ENCODE measurements at places on chromosomes 2 and 18.

DNA sequence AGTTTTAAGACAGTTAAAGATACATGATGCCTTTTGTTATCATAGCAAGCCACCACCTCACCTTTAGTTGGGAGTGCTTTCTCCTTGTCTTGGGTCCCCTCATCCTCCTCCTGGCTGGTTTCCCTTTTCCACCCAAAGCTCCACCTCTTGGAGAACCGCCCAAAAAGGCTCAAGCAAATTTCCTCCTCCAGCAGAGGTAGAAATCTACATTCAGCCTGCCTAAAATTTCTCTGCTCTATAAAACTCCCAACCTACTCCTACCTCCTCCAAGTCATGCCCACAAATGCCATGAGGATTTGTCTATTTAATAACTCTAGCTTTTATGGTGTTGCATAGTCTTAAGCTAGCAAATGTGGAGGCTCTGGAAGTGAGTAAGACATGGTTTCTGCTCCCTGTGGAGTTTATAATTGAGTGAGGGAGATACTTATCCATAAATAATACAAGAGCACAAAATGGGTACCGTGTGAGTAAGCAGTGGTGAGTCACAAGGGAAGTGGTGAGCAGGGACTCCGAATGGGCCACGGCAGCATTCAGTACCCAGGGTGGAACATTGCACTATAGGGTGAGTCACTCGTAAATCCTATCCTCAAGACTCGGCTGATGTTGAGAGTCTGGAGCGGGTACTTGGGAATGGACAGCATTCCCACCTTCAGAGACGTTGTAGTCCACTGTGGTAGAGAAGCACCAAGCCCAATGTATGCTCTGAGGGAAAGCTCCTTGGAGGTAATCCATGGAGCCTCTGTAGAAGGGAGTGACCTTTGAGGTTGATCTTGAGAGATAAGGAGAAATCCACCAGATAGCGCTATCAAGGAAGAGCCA is 146.3 kb downstream of the RTN4 start:
- peak; percentile 9 for DNase-seq

- no peak for DNase-seq
These were observed 87.7 kb upstream of the CXCR4 start for GRCh38 chr2:136205615-136206014.

GRCh38 chr2:207984765-207985480 is 40.4 kb downstream of the PLEKHM3 start:
- DNase-seq = no peak

DNA sequence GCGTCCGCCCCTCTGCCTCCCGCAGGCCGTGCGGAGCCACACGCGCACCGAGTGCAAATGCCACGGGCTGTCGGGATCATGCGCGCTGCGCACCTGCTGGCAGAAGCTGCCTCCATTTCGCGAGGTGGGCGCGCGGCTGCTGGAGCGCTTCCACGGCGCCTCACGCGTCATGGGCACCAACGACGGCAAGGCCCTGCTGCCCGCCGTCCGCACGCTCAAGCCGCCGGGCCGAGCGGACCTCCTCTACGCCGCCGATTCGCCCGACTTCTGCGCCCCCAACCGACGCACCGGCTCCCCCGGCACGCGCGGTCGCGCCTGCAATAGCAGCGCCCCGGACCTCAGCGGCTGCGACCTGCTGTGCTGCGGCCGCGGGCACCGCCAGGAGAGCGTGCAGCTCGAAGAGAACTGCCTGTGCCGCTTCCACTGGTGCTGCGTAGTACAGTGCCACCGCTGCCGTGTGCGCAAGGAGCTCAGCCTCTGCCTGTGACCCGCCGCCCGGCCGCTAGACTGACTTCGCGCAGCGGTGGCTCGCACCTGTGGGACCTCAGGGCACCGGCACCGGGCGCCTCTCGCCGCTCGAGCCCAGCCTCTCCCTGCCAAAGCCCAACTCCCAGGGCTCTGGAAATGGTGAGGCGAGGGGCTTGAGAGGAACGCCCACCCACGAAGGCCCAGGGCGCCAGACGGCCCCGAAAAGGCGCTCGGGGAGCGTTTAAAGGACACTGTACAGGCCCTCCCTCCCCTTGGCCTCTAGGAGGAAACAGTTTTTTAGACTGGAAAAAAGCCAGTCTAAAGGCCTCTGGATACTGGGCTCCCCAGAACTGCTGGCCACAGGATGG is 7.1 kb upstream of the WNT10A start:
- no peak for DNase-seq

GRCh38 chr2:75033516-75033915 is 75.1 kb downstream of the POLE4 start:
- no peak for DNase-seq

GRCh38 chr2:177984749-177985148 is 87.8 kb downstream of the PDE11A start:
- DNase-seq = no peak

GRCh38 chr2:134773759-134774742 is 55.3 kb upstream of the TMEM163 start:
- no peak for DNase-seq

DNA sequence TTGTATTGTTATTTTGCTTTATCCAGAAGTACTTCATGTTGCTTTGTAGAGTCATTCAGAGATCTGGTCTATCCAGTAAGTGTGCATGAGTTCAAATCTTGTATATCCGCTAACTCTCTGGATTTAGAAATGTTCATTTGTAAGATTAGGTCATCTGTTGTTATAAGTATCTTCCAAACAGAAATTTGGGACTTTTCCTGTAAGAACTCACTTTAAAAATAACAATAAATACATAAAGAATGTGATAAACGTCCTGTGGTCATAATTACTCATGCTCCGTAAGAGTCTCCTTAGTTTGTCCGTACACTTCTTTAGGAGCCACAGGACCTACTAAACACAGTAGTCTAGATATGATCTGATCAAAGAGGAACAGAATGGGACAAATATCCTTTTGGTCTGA is 699.9 kb upstream of the SLC8A1 start:
- no peak for DNase-seq

- no peak for DNase-seq
These were observed 41.7 kb upstream of the MALL start for GRCh38 chr2:110157153-110157793.

GRCh38 chr2:25268139-25268538 is 73.6 kb downstream of the DNMT3A start:
- DNase-seq = no peak

DNA sequence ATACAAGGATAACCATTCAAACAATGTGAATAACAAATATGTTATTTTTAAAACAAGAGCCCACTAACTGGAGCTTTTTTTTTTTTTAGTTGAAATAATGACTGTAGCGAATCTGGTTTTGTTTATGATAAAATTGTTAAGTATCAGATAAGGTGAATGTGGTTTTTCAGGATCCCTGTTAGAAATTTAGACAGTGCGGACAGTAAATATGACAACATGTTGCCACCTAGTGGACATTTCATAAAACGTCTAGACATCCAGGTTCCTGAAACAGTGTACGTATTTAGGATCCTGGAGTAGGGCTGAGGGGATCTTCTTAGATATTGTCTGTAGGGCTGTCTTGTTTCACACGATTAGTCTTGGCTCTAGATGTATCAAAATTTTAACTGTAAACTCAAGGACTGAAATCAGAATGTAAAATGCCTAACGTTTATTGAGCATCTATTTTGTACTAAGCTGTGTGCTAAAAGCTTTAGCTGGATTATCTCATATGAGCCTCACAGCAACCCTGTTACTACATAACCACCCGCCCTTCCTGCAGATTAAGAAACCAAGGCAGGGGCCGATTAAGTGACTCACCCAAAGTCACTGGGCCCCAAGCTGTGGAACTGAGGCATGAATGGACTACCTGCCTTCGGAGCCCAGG is 23.9 kb upstream of the CCDC68 start:
- DNase-seq = no peak

- DNase-seq = no peak
These were observed 24.0 kb downstream of the ZNF385B start for GRCh38 chr2:179837408-179837807.

DNA sequence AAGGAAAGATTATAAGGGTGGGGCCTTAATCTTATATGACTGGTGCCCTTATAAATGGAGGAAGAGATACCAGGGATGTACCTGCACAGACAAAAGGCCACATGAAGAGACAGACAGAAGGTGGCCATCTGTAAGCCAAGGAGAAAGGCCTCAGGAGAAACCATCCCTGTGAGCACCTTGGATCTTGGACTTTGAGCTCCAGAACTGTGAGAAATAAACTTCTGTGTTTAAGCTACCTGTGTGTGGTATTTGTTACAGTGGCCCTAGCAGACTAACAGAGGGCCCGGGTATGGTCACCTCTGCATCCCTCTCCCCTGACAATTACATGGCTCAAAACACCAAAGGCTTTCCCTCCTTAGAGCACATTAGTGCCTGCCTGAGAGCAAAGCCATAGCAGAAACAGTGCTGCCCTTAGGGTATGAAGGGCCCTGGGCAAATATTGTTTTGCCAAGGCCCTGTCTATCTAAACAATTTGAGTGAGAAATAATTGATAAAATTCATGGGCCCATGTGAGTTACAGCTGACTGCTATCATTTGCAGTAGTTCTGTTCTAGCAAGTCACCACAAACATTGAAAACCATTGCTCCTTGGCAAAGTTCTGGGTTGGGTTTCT is 109.3 kb upstream of the MYCN start:
- no peak for DNase-seq

DNA sequence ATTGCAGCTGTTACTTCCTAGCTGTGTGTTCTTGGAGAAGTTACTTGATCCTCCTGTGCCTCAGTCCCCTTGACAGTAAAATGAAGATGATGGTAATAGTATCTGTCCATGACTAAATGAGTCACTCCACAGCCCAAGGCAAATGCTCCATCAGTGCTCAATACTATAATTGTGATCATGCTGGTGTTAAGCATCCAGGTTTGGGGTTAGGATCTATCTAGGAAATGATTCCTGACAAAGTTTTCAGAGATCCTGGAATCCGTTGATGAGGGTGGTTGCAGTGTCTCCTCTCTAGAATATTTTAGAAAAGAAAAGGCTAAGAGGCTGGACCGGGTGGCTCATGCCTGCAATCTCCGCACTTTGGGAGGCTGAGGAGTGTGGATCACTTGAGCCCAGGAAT is 2.7 kb upstream of the PRELID3A start:
- no peak for DNase-seq

DNA sequence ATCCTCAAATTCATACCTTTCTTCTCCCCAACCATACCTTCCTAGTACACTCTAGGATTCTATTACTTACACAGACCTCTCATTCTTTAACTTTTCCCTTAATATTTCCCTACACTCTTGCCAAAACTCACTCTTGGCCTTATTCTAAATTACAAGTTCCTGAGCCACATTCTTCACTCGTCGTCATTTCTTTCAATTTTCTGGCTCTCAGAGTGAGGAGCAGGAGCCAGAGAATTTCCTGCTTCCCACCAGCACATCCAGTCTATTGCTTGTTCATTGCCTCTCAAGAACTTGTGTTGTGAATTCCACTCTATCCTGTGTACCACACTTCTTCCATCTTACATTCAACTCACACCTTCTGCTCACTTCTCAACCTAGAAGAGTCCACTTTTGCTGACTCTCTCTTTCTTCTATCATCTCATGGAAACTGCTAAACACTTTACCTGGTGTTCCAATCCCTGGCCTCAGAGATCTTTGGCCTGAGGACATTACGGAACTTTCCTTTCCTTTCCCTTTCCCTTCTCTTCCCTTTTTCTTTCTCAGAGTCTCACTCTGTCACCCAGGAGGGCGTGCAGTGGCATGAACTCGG is 171.6 kb downstream of the PLCL1 start:
- no peak for DNase-seq

- no peak for DNase-seq
These were observed 127.7 kb downstream of the RHBDD1 start for GRCh38 chr2:226963528-226963927.

GRCh38 chr18:23337599-23338444 is 115.3 kb upstream of the RIOK3 start:
- no peak for DNase-seq

- no peak for DNase-seq
These were observed 42.3 kb upstream of the IGFBP5 start for GRCh38 chr2:216737676-216738075.

DNA sequence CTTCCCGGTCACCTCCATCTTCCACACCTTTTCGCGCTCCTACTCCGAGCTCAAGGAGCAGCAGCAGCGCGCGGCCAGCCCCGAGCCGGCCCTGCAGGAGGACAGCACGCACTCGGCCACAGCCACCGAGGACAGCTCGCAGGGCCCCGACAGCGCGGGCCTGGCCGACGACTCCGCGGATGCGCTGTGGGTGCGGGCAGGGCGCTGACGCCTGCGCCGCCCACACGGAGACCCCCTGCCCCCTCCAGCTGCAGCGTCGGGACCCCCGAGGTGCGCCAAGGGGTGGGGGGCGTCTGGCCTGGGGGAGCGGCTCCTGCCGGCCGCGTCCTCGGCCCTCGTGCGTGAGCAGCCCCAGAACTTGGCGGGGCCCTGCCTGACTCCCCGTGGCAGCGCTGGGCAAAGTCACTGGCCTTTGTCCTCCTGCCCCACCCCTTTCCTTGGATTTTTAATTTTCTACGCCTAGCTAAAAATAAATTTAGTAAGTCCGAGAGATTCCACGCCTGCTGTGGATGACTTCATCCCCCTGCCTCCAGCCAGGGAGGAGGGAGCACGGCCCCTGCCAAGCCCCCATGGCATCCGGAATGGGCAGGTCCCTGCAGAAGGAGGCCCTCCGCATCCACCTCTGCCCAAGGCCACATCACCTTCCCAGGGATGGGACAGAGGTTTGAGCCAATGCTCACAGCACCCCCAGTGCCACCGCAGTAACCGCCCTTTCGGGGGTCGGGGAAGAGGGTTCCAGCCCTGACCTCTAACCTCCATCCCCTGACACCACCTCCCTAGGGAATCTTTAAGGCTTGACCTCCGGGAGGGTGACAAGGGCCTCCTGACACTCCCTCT is 51.6 kb downstream of the SLC66A2 start:
- DNase-seq = no peak

DNA sequence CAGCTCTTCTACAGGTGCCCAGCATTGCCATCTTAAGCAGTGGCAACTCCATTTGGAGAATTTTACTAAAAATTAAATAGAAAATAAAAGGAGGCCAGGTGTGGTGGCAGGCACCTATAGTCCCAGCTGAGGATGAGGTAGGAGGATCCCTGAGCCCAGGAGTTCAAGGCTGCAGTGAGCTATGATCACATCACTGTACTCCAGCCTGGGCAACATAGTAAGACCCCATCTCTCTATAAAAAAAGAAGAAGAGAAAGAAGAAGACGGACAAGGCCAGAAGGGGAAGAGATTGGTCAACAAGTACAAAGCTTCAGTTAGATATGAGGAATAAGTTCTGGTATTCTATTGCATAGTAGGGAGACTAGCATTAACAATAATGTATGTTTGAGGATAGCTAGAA is 21.7 kb upstream of the HNRNPA3 start:
- no peak for DNase-seq

All from naive thymus-derived CD8-positive, alpha-beta T cell (primary cell).